ENCODE measurements at places on chromosomes 5 and 9.

GRCh38 chr9:124295159-124295794, 37.5 kb downstream of the NEK6 start:
- no peak for ATAC-seq

- no peak for ATAC-seq
These were observed 327.9 kb downstream of the NTRK2 start for GRCh38 chr9:84997472-84997871.

GRCh38 chr9:94934816-94935328, 208.4 kb downstream of the AOPEP start:
- no peak for ATAC-seq

- ATAC-seq = no peak
These were observed 133.4 kb downstream of the SEMA6A start for GRCh38 chr5:116441223-116441622.

GRCh38 chr5:14732991-14733390, 68.5 kb downstream of the OTULIN start:
- no peak for ATAC-seq

GRCh38 chr5:63055421-63055820, 476.8 kb downstream of the LRRC70 start:
- ATAC-seq = no peak

DNA sequence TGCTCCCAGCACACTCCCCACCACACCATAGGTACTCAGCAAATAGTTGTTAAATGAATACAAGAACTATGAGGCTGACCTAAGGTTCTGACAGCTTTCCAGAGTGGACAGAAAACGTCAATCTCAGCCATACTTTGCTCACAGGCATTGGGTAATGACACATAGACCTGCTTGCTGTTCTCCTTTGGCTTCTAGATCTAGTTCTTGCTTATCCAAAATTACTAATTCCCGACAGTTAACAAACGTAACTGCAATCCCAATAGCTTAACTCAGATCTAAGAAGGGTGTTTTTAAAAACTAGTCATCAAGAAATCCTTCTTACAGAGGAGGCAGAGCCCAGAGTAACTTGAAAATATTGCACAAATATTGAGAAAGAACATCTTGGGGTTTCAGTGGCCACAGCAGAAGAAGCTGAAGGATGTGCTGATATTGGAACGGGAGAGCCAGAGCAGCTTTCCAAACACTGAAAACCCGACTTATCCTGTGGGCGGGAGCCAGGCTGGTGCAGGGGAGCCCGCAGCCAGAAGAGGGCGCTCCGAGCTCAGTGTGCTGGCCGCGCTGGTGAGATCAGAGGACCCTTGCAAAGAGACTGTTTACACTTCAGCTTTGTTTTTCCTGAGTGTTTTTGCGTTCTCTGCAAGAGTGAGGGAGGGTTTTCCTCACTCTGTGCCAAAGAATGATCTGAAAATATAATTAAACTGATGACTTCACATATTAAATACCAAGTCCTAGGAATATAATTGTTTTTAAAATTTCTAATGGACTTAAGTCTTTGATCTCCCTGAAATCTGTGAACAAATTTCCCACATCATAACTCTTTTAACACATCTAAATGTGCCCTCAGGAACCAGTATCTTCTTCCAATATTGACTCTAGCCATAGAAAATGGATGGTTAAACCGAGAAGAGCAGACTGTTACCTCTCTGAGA, 30.3 kb downstream of the FGF1 start:
- ATAC-seq = peak; percentile 80

DNA sequence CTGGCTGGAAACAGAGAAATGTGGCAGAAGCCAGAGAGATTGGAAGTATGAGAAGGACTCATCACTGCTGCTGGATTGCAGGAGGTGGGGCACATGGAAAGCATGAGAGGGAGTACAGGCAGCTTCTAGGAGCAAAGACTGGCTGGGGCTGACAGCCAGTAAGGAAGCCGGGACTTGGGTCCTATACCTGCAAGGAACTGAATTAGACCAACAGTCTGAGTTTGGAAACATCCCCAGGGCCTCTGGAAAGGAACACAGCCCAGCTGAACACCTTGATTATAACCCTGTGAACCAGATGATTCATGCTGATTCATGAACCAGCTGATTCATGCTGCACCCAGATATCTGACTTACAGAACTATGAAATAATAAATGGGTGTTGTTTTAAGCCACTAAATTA, 93.4 kb downstream of the OSTF1 start:
- peak; percentile 80 for ATAC-seq

GRCh38 chr5:53335115-53335514, 145.3 kb upstream of the FST start:
- ATAC-seq = no peak

DNA sequence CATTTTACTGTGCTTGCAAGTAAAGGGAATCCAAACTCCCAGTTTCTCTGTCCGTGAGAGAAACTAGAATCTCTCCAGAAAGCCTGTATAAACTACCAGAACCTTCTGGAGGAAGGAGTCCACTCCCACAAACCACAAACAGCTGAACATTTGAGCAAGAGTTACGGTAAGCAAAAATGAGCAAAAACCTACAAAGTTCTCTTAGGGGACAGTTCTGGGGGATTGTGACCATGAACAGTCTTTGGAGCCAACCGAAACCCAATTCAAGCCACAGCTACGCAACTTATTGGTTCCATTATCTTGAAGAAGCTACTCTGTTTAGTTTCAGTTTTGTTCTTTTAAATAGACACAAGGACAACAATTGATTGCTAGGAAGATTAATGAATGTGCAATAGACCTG, 330.6 kb downstream of the ASTN2 start:
- no peak for ATAC-seq

DNA sequence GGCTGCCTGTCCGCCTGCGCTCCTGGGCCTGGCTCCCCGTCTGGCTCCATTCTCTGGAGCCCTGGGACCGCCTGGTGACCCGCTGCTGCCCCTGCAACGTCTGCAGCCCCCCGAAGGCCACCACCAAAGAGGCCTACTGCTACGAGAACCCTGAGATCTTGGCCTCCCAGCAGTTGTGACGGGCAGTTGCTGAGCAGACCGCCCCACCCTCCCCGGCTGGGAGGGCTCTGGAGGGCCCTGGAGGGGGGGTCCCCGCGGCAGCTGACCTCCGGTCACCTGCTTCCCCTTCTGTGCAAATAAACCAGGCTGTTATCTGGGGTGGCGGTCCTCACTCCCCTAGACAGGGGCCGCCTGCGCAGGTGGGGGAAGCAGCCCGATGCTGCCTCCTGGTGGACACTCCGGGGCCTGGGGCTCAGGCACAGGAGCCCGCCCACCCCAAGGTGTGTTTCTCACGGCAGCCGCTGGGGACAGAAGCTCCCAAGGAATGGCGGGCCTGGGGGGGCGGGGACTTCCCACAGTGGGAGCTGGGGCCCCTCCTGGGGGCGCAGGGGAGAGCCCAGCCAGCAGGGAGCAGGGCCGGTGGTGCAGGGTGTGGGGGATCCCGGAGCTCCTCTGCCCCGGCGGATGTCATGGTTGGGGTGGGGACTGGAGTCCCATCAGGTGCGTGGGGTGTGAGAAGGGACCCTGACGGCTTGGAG, 4.7 kb upstream of the TUBB4B start:
- peak; percentile 23 for ATAC-seq

DNA sequence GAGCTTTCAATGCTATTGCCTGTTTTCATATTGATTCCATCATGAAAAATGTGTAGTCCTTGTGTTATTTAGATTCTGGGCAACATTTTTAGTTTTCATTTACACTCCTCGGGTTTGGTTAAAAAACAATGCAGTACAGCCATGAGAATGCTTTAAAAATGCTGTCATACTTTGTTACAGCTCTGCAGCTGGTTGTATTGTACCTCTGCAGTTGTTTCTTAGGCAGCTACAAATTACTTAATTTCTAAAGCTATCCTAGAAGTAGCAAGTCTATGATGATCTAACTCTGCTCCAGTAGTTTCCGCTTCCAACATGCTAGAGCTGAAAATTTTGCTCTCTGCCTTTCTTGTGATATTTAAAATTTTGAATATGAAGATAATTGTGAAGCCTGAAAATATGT, 20.2 kb downstream of the SNX18 start:
- ATAC-seq = no peak

DNA sequence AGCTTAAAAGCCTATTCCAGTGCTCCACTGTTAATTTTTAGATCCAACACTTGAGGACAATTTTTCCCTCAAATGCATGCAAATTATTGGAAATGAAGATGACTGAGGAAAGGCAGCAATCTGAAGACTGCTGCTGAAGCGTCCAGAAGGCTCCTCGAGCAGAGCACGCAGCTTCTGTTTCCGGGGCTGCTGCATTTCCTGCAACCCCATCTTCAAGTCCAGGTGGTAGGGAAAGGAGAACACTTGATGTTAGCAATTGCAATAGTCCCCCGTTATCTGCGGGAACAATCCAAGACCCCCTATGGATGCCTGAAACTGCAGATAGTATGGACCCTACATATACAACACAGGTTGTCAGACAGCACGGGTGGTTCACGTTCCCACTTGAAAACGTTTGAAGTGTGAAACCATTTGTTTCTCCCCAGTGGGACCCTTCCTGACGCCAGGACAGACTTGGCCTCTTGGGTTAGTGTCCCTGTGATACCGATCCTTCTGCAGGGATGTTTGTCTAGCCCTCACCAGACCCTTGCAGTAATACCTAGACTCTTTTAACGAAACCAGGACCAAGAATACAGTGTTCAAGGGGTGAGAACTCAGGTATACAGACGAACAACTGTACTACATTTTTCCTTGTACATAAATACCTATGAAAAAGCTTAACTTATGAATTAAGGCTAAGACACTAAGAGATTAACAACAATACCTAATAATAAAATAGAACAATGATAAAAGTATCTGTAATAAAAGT, 152.3 kb downstream of the HSD17B3 start:
- peak; percentile 19 for ATAC-seq

- ATAC-seq = no peak
These were observed 24.7 kb downstream of the STK10 start for GRCh38 chr5:172163346-172163745.

DNA sequence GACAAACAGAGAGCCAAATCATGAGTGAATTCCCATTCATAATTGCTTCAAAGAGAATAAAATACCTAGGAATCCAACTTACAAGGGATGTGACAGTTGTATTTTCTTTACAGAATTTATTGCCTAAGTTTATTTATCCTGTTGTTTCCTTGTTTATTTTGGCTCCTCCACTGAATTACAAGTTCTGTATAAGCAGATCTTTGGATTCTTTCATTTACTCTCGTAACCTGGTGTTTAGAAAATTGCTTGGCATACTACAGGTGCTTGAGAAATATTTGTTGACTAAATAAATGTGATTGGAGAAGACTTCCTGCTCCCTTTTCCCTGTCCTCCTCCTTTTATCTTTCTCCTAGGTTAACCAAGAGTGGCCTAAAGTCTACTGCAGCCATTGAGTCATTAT, 455.6 kb downstream of the TMEM38B start:
- no peak for ATAC-seq

- ATAC-seq = peak; percentile 64
These were observed 462.1 kb upstream of the GRAMD2B start for GRCh38 chr5:125961150-125961549.

DNA sequence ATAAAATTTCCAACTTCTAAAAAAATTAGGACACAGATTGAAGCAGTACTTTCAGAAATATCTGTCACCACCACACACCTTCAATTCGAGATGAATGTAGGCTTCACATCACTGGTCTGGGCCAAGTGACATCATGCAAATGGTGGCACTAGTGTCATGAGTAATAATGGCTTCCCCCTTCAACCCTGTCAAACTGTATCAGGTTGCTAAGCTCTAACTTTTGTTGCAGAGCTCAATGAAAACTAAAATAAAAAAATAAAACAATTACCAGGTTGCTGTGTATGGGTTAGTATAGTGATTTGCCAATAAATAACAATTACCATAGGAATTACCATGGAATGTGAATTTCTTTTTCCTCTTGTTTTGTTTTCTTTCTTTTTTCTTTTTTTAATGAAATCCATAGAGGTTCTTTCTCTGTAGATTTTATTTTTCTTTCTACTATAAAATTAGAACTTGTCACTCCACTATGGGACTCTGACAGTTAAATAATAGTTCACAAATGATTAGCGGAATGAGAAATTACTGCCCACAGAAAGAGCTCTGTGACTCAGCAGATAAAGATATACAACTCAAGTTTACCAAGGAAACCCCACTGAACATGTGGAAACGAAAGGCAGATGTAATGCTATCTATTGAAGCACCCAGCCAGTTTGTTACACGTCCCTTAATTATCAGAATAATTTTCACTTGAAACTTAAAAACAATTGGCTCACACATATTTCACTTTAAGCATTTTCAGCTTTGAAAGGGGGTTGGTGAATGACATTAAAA, 783.8 kb upstream of the WWC1 start:
- no peak for ATAC-seq

DNA sequence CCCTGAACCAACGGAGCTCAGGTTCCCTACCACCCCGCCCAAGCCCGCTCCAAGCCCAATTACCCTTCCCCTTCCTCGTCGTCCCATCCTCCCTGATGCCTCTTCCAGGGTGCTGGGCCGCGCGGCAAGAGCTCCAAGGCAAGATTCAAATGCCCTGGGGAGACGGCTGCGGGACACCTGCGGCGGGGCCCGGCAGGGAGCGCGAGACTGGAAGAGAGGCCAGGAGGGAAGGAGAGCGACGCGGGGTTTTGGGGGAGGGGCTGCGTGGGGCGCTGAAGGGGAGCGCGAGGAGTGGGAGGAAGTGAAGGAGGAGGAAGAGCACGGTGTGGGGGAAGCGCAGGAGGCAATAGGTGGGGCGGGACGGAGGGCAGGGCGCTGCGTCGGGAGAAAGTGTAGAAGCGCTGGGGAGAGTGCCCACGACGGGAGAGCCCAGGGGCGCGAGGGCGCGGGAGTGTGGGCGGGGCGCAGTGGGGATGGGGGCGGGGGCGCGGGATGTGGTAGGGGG, 975 bp upstream of the NXNL2 start:
- no peak for ATAC-seq

- ATAC-seq = no peak
These were observed 81.3 kb downstream of the THBS4 start for GRCh38 chr5:80116465-80116864.

GRCh38 chr5:157749462-157749799, 5.9 kb downstream of the LSM11 start:
- ATAC-seq = no peak

GRCh38 chr9:101026824-101027223, 1.7 kb upstream of the PLPPR1 start:
- ATAC-seq = no peak

DNA sequence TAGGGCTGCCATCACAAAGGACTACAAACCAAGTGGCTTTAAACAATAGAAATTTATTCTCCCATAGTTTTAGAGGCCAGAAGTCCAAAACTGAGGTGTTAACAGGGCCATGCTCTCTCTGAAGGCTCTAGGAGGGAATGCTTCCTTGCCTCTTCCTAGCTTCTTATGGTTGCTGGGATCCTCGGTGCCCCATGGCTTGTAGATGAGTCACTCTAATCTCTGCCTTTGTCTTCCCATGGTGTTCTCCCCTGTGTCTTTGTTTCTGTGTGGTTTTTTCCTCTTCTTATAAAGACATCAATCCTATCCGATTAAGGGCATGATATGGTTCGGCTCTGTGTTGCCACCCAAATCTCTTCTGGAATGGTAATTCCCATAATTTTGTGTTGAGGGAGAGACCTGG, 178.8 kb upstream of the NREP start:
- no peak for ATAC-seq
